ENCODE measurements at places on chromosomes 12 and 14. TPM values are rescaled to one million over a fixed set of nuclear protein-coding genes. Genes with fewer than 3 reads are reported as not detected.

The C1S gene
- 42.0 TPM for total RNA-seq

The CLECL1 gene
- total RNA-seq: not detected

The CLEC4C gene
- total RNA-seq: not detected

The ADGRD1 gene
- 0.55 TPM for total RNA-seq

The OR6C2 gene
- total RNA-seq: not detected

The PTPN21 gene
- 9.5 TPM for total RNA-seq

The KCNC2 gene
- total RNA-seq: not detected

The RPGRIP1 gene
- 0.10 TPM for total RNA-seq

The LMO3 gene
- not detected for total RNA-seq

The SMCO2 gene
- not detected for total RNA-seq

The ADSS1 gene
- total RNA-seq: 7.2 TPM

The GZMH gene
- not detected for total RNA-seq

The ERBB3 gene
- total RNA-seq: 0.78 TPM

The FAM234B gene
- 4.7 TPM for total RNA-seq

The HOXC13 gene
- 21.8 TPM for total RNA-seq

The CD163 gene
- total RNA-seq: not detected

The NPC2 gene
- total RNA-seq: 229 TPM

The PCED1B gene
- 19.7 TPM for total RNA-seq

The RERG gene
- 0.25 TPM for total RNA-seq

The LYZ gene
- total RNA-seq: 0.05 TPM

The LALBA gene
- total RNA-seq: not detected

The SLC2A14 gene
- total RNA-seq: 0.63 TPM

The STAB2 gene
- total RNA-seq: not detected

The TOGARAM1 gene
- 7.2 TPM for total RNA-seq

The RNASE3 gene
- not detected for total RNA-seq

The ANKRD33 gene
- total RNA-seq: not detected

The HECTD1 gene
- total RNA-seq: 62.2 TPM

The SLC5A8 gene
- not detected for total RNA-seq

The PKP2 gene
- 7.9 TPM for total RNA-seq

The CELA1 gene
- total RNA-seq: not detected

The EID3 gene
- total RNA-seq: 5.5 TPM

The RNFT2 gene
- 2.8 TPM for total RNA-seq

The SDR39U1 gene
- total RNA-seq: 54.9 TPM

Data from A549 treated with Hydrocortisone at 1 μM for 4 hours (cell line).